Small intestine (tissue), 16 donors: ENCODE measurements at places on chromosomes 11 and 22. TPM values are rescaled to one million over a fixed set of nuclear protein-coding genes. Genes with fewer than 3 reads are reported as not detected.

DNA sequence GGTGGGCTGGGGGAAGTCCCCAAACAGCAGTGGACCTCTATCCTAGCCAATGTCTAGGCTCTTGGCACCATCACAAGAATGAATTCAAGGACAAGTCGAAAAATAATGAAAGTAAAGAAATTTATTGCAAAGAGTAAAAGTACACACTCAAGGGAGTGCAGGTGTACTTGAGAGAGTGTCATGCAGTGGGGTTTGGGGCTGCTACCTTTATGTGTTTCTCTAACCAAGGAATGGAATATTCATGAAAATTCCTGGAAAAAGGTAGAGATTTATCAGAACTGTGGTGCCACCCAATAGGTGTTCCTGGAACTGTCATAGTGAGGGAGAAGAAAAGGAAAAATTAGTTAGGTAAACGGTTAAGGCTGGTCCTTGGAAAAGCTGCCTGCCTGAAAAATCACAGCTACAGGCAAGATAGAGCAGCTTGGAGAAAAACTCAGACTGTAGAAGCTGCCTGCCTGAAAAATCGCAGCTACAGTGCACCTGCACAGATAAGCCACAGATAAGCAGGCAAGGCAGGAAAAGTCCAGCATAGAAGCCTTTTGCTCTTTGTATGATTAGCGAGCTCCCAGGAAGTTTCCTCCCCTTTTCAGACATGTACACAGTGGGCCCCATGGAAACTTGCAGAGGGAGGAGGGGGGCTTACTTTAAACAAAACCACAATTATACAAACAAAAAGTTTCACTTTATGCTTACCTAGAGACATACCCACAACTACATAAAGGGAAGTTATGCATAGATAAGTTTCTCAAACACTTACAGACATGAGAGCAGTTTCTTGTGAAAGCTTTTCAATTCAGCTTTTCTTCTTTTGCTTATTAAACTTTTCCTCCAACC, 71.4 kb upstream of the B3GNT6 start:
- peak; percentile 92 for DNase-seq
- H3K36me3 ChIP-seq: no peaks in the 10 kb centered on the region
- H3K27ac ChIP-seq: peak overlapping the region; percentile 76
- H3K4me1 ChIP-seq: peaks cover 17% of the 10 kb centered on the region
- no peaks in the 10 kb centered on the region for H3K27me3 ChIP-seq

DNA sequence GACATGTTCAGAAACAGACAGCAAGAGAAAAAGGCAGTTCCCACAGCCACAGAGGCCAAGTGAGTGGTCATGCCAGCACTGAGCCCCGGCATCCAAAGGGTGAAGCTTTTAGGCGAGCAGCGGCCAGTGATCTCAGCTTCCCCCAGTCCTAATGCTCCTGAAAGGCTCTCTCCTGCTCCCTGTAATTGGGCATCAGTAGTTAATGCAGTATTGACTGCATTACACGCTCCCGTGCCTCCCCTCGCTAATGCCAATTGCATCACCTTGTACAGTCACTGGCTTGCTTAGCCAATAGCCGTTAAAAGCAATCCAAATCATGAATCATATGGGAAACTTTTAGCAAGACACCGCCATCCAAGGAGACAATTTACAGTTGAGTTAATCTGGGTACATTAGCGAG, 4.9 kb downstream of the LMO1 start:
- H3K27ac ChIP-seq: no peak overlapping the region
- no peak overlapping the region for H3K4me3 ChIP-seq
- peaks cover 53% of the 10 kb centered on the region for H3K27me3 ChIP-seq

DNA sequence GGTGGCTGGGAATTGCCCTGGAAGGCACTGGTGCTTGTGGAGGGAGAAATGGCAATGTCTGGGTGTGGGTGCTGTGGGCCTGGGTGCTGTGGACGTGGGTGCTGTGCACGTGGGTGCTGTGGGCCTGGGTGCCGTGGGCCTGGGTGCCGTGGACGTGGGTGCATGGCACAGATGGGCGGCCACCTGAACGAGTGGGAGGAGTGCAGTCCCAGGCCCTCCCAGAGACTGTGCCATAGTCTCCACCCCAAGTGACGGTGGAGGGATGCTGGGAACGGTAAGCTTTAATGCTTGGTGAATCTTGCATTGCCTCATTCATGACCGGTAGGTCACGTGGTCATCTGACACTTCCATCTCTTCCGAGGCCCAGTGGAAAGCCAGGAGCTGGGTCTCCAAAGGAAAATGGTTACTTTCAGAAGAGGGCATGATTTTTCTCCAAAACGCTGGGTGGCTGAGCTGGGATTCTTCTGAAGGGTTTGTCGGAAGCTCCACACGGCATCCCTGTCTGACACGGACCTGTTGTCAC, 28.8 kb upstream of the BRSK2 start:
- no peak overlapping the region for H3K4me3 ChIP-seq
- no peak overlapping the region for H3K27ac ChIP-seq
- no peak for DNase-seq
- H3K36me3 ChIP-seq: no peaks in the 10 kb centered on the region
- no peaks in the 10 kb centered on the region for H3K4me1 ChIP-seq
- peaks cover 25% of the 10 kb centered on the region for H3K27me3 ChIP-seq

DNA sequence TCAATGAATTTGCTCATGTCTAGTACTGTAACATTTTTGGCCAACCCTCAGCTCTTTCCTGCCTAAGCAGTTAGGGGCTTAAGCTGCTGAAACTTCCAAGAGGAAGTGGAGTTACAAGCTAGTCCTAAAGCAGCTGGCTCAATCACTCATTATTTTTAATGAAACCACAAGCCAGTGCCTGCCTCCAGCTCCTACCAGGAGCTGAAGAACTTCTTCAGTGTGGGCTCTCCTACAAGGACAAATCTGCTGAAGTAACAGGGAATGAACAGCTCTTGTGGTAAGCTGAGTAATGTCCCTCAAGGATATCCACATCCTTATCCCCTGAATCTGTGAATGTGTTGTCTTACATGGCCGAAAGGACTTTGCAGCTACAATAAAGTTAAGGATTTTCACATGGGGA, 112.5 kb downstream of the BBOX1 start:
- no peaks in the 10 kb centered on the region for H3K27me3 ChIP-seq
- H3K27ac ChIP-seq: no peak overlapping the region
- H3K36me3 ChIP-seq: no peaks in the 10 kb centered on the region
- no peak for DNase-seq
- H3K4me1 ChIP-seq: no peaks in the 10 kb centered on the region

DNA sequence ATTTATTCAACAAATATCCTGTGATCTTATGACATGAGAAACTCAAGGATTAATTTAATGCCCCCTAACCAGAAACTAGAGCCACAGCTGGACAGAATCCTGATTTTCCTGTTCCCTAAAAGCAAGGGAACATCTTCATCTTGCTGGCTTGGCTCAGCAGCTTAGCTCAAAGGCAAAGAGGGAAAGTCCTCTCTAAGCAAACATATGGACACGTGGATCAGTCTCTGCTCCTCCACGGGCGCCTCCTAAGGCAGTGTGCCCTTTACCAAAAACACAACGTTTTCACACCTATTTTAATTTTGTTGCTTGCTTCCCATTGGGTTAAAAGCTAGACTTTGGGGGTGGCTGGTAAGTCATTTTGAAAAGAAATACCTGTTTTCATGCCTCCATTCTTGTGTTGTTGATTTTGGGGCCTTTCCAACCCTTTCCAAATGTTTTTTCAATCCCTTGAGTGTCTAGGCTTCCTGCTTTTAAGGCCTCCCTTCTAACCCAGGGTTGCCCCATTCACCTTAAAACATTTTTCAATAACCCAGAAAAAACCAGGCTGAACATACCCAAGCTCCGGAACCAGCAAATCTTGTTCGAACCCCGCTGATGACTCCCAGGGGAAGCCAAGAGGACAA, 15.5 kb downstream of the SLC1A2 start:
- DNase-seq: no peak
- no peak overlapping the region for H3K27ac ChIP-seq
- H3K36me3 ChIP-seq: no peaks in the 10 kb centered on the region

MS4A6E gene
- polyA plus RNA-seq: not detected

SNX32 gene
- 4.0 TPM for polyA plus RNA-seq

OR6T1 gene
- not detected for polyA plus RNA-seq

DBX1 gene
- not detected for polyA plus RNA-seq

FXYD2 gene
- polyA plus RNA-seq: 136 TPM

DPP3 gene
- 25.3 TPM for polyA plus RNA-seq
